CD4-positive, alpha-beta T cell treated with Interleukin-21 for 1 hour (primary cell): ENCODE measurements at places on chromosomes 5 and 9.

GRCh38 chr5:113340537-113340936, 94.3 kb downstream of the TSSK1B start:
- no peak for DNase-seq

- peak; percentile 86 for DNase-seq
Measured at GRCh38 chr5:81006947-81007636, 46.9 kb downstream of the RASGRF2 start.

DNA sequence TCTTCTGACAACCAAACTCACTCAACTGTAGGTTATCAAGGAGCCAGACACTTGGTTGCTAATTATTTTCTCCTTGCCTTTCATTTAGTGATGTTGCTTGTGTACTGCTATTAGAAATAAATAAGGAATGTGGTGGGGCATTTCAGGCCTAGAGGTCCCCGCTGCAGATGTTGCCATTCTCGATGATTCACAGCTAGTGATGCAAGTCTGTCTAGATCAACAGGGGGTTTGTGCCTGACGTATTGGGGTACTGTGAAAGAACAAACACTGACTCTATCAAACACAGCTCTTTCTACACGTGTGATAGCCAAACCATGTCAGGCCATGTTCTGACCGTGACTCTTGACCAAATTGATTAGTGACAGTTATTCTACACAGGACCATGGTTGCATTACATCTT, 144.7 kb downstream of the OSTF1 start:
- DNase-seq, result no peak

DNA sequence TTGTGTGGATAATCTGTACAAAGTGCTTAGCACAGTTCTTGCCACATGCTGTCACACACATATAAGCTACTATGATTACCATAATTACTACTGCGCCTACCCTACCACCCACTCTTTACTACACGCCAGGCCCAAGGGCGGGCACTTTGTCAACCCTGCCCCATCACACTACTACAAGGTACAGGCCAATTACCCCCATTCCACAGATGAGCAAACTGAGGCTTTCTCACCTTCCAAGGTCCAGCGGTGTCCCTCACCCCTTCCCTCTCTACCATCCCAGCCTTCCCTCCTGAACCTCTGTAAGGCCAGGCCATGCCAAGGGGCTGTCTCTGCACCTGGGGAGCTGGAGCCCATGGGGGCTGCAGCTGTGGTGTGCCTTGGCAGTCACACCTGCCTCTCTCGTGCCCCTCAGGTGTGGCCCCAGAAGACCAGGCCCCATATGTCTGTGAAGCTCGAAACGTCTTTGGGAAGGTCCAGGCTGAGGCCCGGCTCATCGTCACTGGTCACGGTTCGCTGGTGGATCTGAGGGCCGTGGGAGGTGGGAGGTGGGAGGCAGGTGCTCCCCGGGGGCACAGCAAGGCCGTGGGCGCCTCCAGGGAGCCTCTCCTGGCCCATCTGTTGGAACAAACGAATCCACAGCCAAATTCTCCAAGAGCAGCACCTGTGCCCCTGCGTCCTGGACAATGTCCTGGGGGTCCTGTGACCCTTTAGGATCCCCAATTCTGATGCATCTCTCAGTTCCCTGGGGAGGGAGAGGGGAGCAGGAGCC, 54.6 kb downstream of the HMCN2 start:
- no peak for DNase-seq

GRCh38 chr5:125413496-125414274, 667.2 kb upstream of the ZNF608 start:
- no peak for DNase-seq

DNA sequence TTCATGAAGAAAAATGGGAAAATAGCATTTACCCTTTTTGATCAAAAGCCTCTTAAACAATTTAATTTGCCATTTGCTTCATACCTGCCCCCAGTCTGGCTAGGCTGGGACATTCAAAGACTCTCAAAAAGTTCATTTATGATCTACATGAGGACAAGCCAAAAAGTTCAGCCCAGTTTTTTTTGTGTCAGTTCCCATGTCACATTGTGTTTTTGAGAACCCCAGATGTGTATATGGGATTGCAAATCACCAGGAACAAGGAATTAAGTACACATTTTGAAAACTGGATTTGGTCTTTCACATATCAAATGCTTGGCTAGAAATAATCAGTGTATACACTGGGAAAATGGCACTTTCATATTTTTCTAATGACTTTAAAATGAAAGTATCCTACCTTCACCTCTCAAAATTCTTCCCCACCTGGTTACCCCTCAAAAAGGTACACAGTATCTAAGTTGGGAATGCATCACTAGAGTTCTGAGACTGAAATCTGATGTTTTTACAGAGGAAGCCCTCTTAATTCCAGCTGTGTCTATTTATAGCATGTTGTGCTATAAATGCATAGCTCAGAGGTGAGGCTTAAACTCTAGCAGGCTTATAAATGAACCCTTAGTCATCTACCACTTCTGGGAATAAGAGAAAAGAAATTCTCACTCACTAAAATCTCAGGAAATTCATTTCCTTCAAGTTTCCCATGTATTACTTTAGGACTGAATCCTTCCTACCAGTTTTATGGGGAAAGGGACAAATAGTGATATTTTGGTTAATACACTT, 9.3 kb downstream of the STOM start:
- no peak for DNase-seq

DNA sequence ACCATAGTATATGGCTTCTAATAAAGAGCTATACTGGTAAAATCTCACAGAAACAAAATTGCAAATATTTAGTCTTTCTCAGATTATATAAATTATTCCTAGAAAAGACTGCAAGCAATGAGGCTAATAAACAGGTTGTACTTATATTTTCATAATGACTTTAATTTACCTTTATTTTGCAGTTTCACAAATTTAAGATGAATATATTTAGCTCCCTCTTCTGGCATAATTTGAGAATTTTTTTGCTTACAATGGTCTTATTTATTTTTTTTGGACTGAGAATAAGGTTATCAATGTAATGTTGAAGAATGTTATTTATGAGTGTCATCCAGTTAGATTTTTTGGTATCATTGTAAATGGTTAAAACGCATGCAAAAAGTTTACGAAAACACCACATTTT, 56.7 kb downstream of the PIK3R1 start:
- peak; percentile 50 for DNase-seq

- no peak for DNase-seq
Measured at GRCh38 chr9:134967547-134967930, 49.8 kb upstream of the FCN1 start.

DNA sequence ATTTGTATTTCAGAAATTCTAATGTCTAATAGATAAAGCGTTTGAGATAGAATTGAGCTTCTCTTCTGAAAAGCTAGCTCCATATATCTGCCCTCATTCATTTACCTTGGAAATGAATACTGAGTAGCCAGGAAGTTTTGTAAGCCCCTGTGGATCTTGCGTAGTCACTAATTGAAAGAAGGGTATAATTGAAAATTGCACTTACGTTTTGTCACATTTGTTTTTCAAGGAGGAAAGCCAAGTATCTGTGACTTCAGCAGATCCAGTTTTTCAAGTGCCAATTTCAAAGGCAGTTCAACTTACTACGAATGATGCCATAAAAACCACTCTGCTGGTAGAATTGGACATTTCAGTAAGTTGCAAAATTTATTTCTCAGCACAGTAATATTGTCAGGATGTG, 14.0 kb downstream of the MTRR start:
- no peak for DNase-seq

DNA sequence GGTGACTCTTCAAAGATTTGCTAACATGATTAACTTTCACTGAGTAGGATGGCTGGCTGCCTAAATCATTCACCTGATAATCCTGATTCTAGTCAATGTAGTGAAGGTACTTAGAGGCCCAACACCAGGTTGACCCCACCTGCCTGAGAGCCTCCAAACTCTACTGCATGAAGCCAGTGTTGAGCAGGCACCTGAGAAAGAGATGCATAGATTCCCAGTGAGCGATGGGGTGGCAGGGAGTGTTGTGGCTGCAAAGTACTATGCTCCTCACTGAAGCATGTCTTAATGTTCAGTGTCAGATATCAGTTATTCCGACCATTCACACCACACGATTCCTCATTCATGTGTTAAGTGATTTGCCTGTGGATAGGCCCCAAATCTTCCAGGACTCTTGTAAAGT, 804.4 kb downstream of the TLE4 start:
- DNase-seq, result no peak

GRCh38 chr9:34346873-34347799, 17.8 kb downstream of the NUDT2 start:
- DNase-seq, result no peak

- DNase-seq, result no peak
Measured at GRCh38 chr5:9930156-9930555, 300.0 kb upstream of the TAS2R1 start.
